ENCODE measurements at places on chromosomes 4 and X.

GRCh38 chrX:136228839-136229207 lies 22.4 kb downstream of the MAP7D3 start:
- no peak for DNase-seq

- DNase-seq: no peak
Observed at GRCh38 chrX:45907786-45908185, 637.4 kb downstream of the ZNF674 start.

DNA sequence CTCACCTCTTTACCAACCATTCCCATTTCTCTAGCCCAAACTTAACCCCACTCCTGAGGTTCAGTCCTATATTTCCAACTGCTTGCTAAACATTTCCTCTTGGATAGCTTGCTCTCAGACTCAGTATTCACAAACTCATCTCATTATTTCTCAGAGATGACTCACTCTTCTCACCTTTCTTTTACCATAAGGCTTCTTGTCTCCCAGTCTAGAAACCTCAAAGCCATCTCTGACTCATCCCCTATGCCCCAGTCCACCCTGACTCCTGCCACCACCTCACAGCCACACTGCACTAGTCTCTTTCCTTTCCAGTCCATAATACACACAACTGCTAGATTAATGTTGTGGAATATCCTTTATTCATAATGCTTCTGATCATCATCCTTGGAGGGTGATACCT lies 4.8 kb downstream of the FRMPD3 start:
- no peak for DNase-seq

- peak; percentile 47 for DNase-seq
Observed at GRCh38 chr4:183657564-183657963, 1.4 kb downstream of the RWDD4 start.

DNA sequence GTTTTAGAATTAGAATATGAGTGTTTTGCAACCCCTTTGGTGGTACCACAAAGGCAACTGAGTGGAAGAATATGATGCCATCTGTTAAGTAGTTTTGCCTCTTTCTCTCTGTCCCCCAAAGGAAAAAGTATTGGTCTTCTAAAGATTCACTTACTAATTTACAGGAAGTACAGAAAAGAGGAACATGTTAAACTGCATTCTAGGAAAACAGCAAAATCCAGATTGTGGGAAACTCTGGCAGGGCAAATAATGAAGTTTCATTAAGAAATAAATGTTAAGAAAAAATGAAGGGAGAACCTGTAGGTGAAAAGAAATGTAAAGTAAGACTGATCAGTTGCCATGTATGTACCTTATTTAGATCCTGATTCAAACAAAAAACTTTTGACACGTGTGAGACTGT lies 39.3 kb downstream of the NSUN7 start:
- DNase-seq: no peak

DNA sequence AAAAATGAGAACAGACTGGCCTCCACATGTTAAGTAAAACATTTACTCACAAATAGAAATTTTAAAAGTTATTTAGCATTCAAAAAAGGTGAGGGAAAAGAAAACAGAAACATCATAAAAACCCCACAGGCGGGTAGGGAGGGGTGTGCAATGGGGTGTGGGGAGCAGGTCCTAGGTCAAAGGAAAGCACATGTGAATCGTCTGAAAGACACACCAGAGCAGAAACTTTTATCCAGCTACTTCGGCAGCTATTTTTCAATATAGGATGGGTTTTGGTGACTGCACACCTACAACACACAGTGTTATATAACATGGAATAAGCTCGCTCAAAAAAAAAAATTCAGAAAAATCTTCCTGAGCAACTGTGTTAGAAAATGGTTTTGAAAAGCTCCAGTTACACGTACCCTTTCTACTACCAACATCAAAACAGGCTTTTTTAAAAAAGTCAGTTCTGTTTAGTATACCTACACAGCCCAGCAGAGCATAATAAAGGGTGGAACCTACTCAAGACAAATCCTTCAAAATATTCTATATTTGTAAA lies 1.6 kb downstream of the OTUD4 start:
- no peak for DNase-seq

- no peak for DNase-seq
Observed at GRCh38 chrX:39356119-39356807, 555.0 kb downstream of the MID1IP1 start.
